Activated CD4-positive, alpha-beta T cell treated with anti-CD3 and anti-CD28 coated beads, Interleukin-2, amount 10 ng/mL, durations not matched to agents 24 days and 14 days (primary cell): ENCODE measurements at places on chromosomes 4 and X.

GRCh38 chr4:168440442-168441264 is 39.6 kb downstream of the DDX60L start:
- DNase-seq, result no peak

GRCh38 chr4:113209153-113209552 is 159.7 kb downstream of the ANK2 start:
- no peak for DNase-seq

DNA sequence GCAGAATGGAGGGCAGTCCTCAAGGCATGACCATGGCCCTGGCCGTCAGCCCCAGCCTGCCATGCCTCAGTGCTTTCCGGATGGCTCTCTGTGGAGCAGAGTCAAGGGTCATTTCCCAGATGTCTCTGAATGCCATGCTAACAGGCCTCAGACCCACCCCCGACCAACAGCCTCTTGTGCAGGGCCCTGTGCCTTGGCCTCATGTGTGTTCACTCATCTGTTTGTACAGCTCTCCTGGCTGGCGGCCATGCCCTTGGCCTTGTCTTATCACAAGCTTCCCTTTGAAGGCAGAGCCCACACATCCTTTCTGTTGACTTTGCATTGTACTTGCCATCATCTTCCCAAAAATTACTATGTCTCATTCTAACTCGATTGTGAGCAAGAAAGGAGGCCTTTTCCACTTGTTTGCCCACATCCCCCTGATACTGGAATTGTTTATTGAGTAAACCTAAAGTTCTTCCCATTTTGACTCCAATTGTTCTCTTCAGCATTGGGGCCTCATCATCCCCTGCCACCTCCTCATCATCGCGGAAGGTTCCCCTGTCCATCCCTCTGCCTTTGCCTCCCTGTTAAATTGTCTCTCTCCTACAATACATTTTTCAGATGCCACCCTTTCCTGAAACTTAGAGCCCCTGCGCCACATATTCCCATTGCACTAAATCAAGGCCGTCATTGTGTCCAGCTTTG is 6.3 kb downstream of the CA5B start:
- DNase-seq, result peak; percentile 37

GRCh38 chr4:70713453-70714078 is 8.2 kb upstream of the RUFY3 start:
- DNase-seq, result no peak

GRCh38 chr4:6093671-6094070 is 75.4 kb upstream of the C4orf50 start:
- DNase-seq, result no peak

GRCh38 chr4:7332216-7333023 is 102.3 kb downstream of the PSAPL1 start:
- DNase-seq, result no peak

GRCh38 chr4:169179609-169180521 is 90.9 kb downstream of the SH3RF1 start:
- DNase-seq, result no peak

- no peak for DNase-seq
Measured at GRCh38 chr4:100926039-100926717, 408.4 kb upstream of the EMCN start.

- DNase-seq, result no peak
Measured at GRCh38 chr4:134540588-134540987, 339.0 kb upstream of the PABPC4L start.

- no peak for DNase-seq
Measured at GRCh38 chrX:123665197-123665596, 67.7 kb downstream of the THOC2 start.

- DNase-seq, result no peak
Measured at GRCh38 chr4:163280703-163281519, 51.5 kb downstream of the NPY1R start.

- no peak for DNase-seq
Measured at GRCh38 chr4:174485025-174485424, 37.3 kb downstream of the HPGD start.

DNA sequence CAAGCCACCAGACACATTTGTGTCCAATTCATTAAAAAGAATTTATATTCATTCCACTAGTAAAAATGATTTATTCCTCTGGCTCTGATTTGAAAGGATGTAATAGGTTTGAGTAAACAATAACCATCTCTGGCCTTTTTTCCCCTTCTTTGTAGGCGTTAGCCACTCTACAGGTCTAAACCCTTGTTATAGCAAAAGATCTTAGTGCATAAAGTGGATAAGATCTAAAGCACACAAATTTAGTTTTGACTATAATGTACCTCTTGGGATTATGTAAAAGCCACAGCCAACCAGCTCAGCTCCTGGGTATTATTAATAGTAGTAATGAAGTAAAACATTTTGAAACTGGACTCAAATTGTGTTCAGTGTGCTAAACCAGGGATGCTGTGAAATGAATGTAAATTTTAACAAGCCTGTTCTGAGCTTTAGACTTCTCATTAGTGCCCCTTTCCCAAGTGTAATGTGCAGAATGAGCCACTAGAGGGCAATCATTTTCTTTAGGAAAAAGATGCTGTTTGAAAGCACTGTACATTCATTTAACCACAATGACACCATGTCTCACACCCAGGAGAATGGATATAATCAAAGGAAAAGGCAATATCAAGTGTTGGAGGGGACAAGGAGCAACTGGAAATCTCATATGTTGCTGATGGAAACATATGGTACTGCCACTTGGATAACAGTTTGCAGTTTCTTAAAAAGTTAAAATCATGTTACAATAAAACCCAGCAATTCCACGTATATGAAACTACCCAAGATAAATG is 69.7 kb downstream of the KLHL8 start:
- DNase-seq, result peak; percentile 90

DNA sequence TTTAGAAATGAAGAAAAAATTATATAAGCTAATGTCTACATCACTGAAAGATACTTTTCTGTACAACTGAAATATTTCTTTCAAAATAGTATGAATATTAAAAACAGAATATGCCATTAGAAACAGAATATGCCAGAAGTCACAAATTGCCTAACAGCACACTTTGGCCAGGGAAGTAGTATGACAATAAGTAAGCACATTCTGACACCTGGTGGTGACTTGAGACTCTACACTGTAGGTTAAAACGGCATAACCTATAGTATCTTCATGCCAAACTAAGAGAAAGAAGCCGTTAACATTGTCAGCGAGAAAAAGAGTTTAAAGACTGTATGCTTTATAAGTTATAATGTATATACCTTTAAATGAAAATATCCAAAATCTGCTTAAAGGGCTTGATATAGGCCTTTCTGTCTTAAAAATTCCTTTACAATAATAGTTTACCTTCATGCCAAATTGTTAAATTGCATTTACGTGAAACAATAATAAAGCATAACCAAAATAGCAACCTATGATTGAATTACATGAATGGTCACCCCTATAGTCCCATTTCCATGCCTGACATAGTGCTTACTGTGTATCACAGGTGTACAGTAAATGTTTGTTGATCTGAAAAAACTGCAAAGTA is 32.8 kb downstream of the FAM13A start:
- peak; percentile 89 for DNase-seq

GRCh38 chrX:7801711-7802110 is 41.3 kb upstream of the VCX start:
- DNase-seq, result no peak

- no peak for DNase-seq
Measured at GRCh38 chrX:118594697-118595420, 99.2 kb downstream of the DOCK11 start.

GRCh38 chrX:41300758-41301437 is 33.1 kb upstream of the DDX3X start:
- DNase-seq, result no peak

- DNase-seq, result no peak
Measured at GRCh38 chr4:112916868-112917267, 132.6 kb upstream of the ANK2 start.

- no peak for DNase-seq
Measured at GRCh38 chr4:172009446-172010230, 196.4 kb downstream of the GALNTL6 start.

GRCh38 chr4:76641758-76642157 is 206.7 kb downstream of the SHROOM3 start:
- DNase-seq, result no peak

GRCh38 chrX:21655901-21656586 is 2.1 kb downstream of the KLHL34 start:
- no peak for DNase-seq

GRCh38 chr4:11824566-11824965 is 395.9 kb upstream of the HS3ST1 start:
- no peak for DNase-seq

GRCh38 chr4:128463006-128463405 is 175.4 kb upstream of the PGRMC2 start:
- DNase-seq, result no peak

DNA sequence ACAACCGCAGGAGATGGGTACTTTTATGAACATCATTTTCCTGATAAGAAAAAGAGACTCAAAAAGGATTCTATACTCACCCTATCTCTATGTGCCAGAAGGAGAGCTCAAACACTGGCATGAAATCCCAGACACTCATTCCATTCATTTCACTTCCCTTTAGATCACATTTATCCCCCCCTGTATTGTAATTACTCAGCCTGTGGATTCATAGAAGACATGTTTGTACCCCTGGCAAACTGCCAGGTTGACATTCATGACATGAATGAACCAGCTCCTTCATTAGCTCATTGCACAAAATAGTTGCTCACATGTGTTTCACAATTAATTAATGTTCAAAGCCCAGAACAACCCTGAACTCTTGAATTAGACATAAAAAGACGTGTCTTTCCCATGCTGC is 4.9 kb downstream of the SMR3A start:
- no peak for DNase-seq

DNA sequence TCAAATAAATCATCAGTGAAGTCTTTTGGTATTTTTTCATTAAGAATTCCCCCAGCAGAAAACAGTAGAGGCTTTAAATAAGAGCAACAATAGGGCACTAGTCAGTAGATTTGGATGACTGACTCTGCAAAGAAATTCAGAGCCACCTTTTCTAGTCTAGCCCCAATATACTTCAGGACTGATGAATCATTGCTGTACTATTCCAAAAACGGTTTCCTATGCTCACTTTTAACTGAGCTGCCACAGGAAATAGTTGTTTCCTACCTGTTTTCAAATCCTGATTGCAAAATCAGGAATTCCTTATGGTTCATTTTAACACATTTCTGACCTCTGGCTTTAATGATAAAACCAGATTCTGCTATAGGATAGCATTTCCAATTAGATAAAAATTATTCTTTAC is 171.6 kb downstream of the NR3C2 start:
- no peak for DNase-seq

DNA sequence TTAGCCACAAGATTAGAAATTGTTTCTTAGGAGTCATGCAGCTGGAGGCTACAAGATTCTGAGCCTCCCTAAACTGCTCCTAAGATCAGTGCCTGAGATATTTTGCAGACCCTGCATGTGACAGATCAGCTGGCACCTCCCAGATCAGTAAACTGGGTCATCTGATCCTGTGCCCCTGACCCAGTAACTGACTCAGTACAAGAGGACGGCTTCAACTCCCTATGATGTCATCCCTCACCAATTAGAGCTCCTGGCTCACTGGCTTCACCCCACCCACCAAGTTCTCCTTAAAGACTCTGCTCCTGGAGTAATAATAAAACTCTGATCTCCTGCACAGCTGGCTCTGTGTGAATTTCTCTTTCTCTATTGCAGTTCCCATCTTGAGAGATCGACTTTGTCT is 45.4 kb upstream of the PNPLA4 start:
- no peak for DNase-seq

- no peak for DNase-seq
Measured at GRCh38 chrX:103733017-103733416, 22.3 kb downstream of the TMEM31 start.

- DNase-seq, result no peak
Measured at GRCh38 chrX:11397680-11398079, 104.5 kb downstream of the AMELX start.

DNA sequence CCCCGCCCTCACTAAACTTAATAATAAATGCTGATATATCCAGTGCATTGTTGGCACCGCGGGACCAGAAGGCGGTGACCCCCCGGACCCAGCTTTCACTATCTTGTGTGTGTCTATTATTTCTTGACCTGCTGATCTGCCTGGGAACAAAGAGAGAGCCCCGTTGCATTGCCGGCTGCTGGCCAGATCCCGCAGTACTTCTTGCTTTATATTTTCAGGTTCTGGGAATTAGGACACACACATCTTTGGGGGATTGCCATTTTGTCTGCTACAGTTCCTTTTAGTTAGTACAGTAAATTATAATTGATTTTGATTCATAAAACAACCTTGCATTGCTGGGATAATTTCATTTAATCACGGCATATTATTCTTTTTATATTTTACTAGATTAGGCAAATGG is 2.2 kb upstream of the RTL8B start:
- DNase-seq, result no peak

DNA sequence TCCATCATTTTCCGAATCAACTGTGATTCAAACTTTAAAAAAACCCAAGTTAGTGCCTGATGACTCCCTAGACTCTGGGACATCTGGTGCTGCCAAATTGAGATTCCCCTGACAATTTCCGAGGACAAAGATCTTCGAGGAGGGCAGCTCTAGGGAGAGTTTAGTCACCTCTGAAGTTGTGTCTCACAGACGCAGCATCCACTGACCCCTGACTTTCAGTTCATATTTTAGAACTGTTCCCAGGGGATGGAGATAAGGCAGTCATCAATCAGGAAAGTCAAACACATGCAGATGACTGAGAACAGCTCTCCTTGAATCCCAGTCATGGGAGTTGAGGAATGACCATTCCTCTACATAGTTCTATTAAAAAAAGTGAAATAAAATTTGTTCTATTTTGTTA is 643.9 kb downstream of the TRIML1 start:
- no peak for DNase-seq

DNA sequence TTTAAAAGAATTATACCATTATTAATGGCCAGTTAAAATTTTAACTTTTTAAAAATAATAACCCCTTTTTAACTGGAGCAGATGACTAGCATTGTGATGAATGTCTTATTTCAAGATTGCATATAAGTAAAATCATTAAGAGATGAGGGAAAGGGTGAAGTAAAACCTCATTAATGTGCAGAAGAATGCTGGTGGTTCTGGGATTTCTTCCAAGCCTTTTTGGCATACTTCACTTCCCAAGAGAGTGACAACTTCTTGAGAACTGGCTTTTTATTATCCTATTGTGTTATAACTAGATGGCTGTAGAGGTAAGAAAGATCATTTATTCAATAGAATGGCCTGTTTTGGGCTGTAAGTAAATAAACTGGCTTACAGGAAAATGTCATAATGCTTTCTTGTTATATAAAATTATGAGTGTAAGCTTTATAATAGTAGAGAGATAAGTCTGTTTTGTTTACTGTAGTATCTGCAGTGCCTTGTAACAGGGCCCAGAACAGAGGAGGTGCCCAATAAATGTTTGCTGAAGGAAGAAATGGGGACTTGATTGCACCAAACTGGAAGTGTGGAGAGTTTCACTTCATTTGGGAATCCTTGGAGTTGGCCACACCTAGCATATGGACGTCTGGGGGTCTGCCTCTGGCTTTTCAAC is 242.9 kb upstream of the PITX2 start:
- no peak for DNase-seq

DNA sequence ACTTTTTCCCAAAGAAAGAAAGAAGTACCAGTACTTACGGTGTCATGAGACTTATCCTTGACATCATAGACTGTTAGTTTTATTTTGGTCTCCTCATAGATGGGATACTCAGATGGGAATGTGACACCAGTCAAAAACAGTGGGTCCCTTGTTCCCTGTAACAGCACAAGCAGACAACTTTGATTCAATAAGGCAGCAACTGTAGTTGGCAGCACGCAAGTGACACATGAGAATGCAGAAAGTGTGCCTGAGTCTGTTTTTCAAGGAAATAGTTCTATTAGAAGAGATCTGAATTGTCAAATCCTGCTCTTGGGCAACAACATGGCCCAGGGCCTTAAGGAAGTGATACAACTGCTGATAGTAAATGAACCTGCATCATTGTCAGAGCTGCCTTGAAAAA is 443.2 kb downstream of the INPP4B start:
- DNase-seq, result peak; percentile 66

- DNase-seq, result no peak
Measured at GRCh38 chr4:6782846-6783110, 251 bp downstream of the KIAA0232 start.
